Liver (tissue), 10 donors: ENCODE measurements at places on chromosomes 3 and 15.

DNA sequence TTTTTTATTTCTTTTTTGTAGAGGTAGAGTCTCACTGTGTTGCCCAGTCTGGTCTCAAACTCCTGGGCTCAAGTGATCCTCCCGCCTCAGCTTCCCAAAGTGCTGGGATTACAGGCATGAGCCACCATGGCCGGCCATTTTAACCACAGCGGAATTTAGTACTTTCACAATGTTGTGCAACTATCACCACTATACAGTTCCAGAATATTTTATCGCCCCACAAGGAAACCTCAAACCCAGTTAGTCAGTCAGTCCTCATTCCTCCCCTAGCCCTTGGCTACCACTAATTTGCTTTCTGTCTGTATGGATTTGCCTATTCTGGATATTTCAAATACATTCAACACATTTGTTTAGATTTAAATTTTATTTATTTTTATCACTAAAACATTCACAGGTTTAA, 15.5 kb upstream of the HOMER2 start:
- H3K27ac ChIP-seq: no peak overlapping the region
- H3K27me3 ChIP-seq: no peaks in the 10 kb centered on the region
- no peak overlapping the region for H3K4me3 ChIP-seq
- no peaks in the 10 kb centered on the region for H3K36me3 ChIP-seq

DNA sequence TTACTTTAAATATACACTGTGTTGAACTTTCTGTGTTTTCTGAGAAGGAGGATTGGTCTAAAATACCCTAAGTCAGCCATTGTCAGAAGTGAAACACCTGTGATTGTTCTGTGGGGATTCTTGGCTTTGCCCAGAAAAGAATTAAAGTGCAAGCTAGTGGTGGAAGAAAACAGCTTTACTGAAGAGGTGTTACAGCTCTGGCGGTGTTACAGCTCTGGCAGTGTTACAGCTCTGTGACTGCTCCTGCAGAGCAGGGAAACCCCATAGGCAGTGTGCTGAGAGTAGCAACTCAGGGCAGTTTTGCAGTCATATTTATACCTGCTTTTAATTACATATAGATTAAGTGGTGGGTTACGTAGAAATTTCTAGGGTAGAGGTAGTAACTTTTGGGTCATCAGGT, 66.6 kb downstream of the C3orf20 start:
- no peak overlapping the region for H3K27ac ChIP-seq
- DNase-seq: no peak
- H3K4me1 ChIP-seq: no peaks in the 10 kb centered on the region
- H3K27me3 ChIP-seq: no peaks in the 10 kb centered on the region

DNA sequence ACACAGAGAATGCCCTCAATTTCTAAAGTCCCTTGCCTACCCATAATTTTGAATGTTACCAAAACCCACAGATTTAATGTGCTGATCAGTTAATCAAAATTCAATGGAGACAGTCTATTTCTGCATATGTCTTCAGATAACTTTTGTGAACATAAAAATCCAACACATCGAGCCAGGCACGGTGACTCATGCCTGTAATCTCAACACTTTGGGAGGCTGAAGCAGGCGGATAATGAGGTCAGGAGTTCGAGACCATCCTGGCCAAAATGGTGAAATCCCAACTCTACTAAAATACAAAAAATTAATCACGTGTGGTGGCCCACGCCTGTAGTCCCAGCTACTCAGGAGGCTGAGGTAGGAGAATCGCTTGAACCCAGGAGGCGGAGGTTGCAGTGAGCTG, 49.3 kb downstream of the PEAK1 start:
- H3K36me3 ChIP-seq: no peaks in the 10 kb centered on the region
- peaks cover 4% of the 10 kb centered on the region for H3K4me1 ChIP-seq
- H3K27ac ChIP-seq: no peak overlapping the region

- no peaks in the 10 kb centered on the region for H3K36me3 ChIP-seq
- no peak for DNase-seq
- no peak overlapping the region for H3K4me3 ChIP-seq
- no peaks in the 10 kb centered on the region for H3K27me3 ChIP-seq
- no peak overlapping the region for H3K27ac ChIP-seq
These were observed 67.7 kb upstream of the OXTR start for GRCh38 chr3:8837162-8837561.

DNA sequence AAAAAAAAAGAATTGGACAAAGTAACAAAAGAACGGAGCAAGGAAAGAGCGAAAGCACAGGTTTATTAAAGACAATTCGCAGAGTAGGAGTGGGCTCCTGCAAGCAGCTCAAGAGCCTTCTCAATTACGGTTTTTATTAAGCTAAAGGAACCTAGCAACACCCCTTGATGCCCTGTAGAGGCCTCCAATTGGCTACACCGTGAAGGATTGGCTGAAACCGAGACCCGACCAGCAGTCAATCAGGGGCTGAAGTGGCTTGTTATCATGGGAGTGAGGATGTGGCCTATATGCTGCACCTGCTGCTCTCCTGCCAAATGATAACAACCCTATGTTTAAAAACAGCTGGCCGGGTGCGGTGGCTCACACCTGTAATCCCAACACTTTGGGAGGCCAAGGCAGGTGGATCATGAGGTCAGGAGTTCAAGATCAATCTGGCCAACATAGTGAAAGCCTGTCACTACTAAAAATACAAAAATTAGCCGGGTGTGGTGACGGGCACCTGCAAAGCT, 20.4 kb upstream of the AP3B2 start:
- no peak overlapping the region for H3K4me3 ChIP-seq
- DNase-seq: no peak
- no peaks in the 10 kb centered on the region for H3K4me1 ChIP-seq
- no peaks in the 10 kb centered on the region for H3K27me3 ChIP-seq

GRCh38 chr15:39125226-39125625, 455.7 kb upstream of the THBS1 start:
- no peak overlapping the region for H3K27ac ChIP-seq
- no peaks in the 10 kb centered on the region for H3K36me3 ChIP-seq
- peaks cover 5% of the 10 kb centered on the region for H3K27me3 ChIP-seq
- H3K4me1 ChIP-seq: no peaks in the 10 kb centered on the region
- no peak overlapping the region for H3K4me3 ChIP-seq

DNA sequence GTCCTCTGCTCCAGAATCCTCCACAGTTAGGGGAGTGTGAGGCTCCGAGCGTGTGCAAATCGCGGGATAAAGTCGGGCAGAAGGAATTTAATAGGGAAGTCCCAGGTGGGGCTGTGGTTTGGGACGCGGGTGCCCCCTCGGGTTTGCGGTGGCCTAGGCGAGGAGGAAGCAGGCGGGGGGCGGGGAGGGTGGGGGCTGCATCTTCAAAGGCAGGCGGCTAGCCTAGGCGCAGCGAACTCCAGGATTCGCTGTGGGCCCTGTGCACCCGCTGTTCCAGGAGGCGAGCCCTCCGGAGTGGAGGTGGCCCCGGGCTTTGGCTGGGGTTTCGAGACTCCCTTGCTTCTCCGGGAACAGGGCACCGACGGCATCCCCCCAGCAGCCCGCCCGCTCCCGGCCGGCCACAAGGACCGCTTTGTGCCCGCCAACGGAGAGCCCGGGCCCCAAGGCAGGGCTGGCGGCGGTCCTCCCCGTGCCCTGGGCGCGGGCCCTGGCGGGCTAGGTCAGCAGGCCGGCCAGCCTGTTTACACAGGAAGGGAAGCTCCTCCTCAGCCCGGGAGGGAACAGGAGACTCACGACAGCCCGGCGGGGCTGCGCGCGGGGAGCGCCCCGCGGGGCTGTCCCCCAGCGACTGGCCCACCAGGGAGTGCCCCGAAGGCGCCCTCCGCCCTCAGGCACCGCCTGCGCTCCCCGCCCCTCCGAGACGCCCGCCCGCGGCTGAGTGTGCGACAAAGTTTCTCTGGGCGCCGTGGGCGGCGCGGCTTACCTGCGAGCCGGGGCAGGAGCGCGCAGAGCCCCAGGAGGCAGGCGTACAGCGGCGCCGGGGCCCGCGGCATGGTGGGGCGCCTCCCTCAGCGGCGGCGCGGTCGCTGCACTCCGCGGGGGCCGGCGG, 753 bp downstream of the ITGB5 start:
- H3K36me3 ChIP-seq: no peaks in the 10 kb centered on the region
- DNase-seq: peak; percentile 59
- H3K27ac ChIP-seq: peak overlapping the region; percentile 96

GRCh38 chr3:47002171-47003055, 22.9 kb downstream of the NBEAL2 start:
- no peak overlapping the region for H3K27ac ChIP-seq
- no peaks in the 10 kb centered on the region for H3K27me3 ChIP-seq
- no peaks in the 10 kb centered on the region for H3K4me1 ChIP-seq
- H3K36me3 ChIP-seq: peaks cover 43% of the 10 kb centered on the region
- no peak for DNase-seq

DNA sequence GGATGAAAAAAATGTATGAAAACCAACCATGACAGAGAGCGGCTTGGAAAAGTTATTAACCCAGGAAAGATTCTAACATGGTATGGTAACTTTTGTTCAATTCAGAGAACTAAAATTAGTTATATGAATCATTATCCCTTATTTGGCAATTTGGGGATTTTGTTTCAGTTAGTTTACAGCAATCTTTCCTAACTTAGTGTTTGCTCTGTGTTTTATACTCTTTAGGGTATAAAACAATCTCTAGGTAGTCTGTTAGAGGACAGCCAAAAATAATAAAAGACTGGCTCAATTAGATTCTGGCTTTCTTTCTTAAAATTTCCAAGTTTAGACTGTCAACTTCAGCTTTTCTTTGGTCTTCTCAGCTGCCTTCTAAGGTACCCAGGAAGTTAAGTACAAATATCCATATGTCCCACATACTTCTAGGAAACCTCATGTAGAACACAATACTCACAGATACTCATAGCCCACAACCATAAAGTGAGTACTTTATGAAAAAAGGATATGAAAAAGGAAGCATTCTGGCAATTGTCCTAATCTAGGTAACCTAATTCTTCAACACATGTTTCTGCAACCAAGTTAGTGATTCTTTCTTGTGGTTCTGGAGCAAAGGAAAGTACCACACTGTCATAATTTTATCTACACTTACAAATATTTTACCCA, 849.3 kb downstream of the ROBO1 start:
- no peak for DNase-seq
- H3K4me3 ChIP-seq: no peak overlapping the region
- H3K27ac ChIP-seq: no peak overlapping the region
- no peaks in the 10 kb centered on the region for H3K4me1 ChIP-seq

GRCh38 chr3:27508424-27508823, 24.2 kb upstream of the SLC4A7 start:
- H3K27me3 ChIP-seq: no peaks in the 10 kb centered on the region
- H3K27ac ChIP-seq: no peak overlapping the region
- H3K4me1 ChIP-seq: no peaks in the 10 kb centered on the region
- no peak for DNase-seq
- no peak overlapping the region for H3K4me3 ChIP-seq

GRCh38 chr3:170480111-170480510, 61.4 kb downstream of the CLDN11 start:
- H3K27ac ChIP-seq: no peak overlapping the region
- no peak for DNase-seq
- no peaks in the 10 kb centered on the region for H3K4me1 ChIP-seq
- H3K36me3 ChIP-seq: no peaks in the 10 kb centered on the region

GRCh38 chr3:101976473-101976872, 127.2 kb downstream of the NFKBIZ start:
- no peak for DNase-seq
- no peak overlapping the region for H3K27ac ChIP-seq
- no peaks in the 10 kb centered on the region for H3K36me3 ChIP-seq
- peaks cover 5% of the 10 kb centered on the region for H3K4me1 ChIP-seq

DNA sequence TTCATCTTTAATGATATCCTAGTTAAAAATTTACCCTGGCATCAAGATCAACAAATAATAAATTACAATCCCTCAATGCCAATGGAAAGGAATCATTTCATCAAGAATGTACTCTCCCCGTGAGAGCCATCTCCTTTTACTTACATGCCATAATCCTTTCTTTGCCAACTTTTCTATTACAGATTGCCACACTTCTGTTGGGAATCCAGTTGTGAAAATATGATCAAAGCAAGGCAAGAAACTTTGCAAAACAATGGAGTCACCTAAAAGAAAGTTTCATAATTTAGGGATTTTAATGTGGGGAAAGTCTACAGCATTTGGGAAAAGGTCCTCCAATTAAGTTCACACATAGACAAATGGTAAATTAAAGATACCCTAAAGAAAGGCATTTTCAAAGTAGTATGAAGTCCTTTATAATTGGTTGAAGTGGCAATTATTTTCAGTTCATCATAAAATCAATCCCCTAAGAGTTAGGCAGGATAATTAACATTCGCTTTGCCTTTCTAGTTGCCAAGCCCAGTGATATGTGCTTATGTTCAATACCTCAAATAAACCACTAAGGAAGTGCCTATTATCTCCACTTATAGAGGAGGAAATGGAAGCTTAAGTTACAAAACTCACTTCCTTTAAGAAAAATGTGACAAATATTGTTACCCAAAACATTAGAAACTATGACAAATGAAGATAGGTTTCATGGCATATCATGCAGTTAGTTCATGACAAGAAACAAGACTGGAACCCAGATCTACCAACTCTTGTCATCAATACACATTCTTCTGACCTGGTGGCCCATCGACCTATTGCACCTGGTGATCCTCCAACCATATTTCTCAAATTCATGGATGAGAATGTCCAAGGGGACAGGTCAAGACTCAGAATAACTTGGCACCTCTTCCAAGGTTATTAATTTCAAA, 49.1 kb downstream of the TRANK1 start:
- no peak overlapping the region for H3K27ac ChIP-seq
- no peaks in the 10 kb centered on the region for H3K4me1 ChIP-seq
- no peak for DNase-seq
- H3K36me3 ChIP-seq: peaks cover 32% of the 10 kb centered on the region

DNA sequence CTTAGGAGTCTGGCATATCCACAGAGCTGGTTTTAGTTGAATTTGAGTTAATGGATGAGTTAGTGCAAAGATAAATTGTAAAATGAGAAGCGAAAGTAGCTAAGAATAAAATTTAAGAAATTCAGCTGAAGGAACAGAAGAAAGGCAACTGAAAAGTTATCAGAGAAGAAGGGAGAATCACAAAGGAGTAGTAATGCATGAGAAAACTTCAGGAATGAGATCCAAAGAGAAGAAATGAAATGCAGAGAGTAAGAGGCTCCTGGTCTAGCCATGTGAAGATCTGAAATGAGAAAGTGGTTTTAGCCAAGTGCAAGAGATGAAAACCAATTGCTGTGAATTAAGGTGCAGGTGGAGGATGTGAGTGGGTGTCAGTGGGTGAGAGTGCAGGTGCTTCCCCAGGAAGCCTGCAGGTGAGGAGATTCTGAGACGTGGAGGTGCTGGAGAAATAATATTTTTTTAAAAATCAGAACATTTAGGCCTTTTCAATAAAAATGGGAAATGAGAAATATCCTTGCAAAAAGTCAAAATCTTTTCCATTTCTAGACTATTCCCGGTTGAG, 18.5 kb downstream of the KBTBD8 start:
- no peaks in the 10 kb centered on the region for H3K27me3 ChIP-seq
- H3K36me3 ChIP-seq: no peaks in the 10 kb centered on the region
- H3K27ac ChIP-seq: no peak overlapping the region
- no peak for DNase-seq
- no peaks in the 10 kb centered on the region for H3K4me1 ChIP-seq

GRCh38 chr15:59153466-59153865, 48.5 kb downstream of the CCNB2 start:
- H3K27me3 ChIP-seq: no peaks in the 10 kb centered on the region
- no peak for DNase-seq
- no peak overlapping the region for H3K27ac ChIP-seq
- H3K36me3 ChIP-seq: peaks cover 46% of the 10 kb centered on the region
- H3K4me1 ChIP-seq: no peaks in the 10 kb centered on the region

GRCh38 chr3:71393093-71393492, 190.4 kb downstream of the FOXP1 start:
- no peak for DNase-seq
- H3K27ac ChIP-seq: no peak overlapping the region
- H3K4me3 ChIP-seq: no peak overlapping the region
- no peaks in the 10 kb centered on the region for H3K27me3 ChIP-seq
